Uterus (tissue), 4 donors: ENCODE measurements at places on chromosomes 1 and 21.

DNA sequence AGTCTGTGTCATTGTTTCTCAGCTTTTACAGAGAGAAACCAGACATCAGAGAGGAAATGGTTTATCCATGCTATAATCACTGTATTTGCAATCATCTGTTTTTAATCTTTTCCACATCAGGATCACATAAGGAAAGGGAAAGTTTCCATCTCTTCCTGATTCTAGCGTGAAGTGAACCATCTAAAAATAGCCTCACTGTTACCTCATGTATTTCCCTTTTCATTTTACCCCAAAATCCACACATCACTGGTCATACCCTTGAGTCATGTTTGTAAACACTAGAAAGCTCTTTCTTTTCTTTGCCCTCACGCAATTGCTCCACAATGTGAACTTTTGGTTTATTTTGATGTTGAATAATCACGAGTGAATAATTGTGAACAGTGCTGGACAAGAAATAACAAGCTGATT is 146.0 kb downstream of the PLA2G4A start:
- H3K36me3 ChIP-seq = no peaks in the 10 kb centered on the region
- no peak for DNase-seq
- H3K4me3 ChIP-seq = no peak overlapping the region
- peak overlapping the region; percentile 2 for H3K27ac ChIP-seq
- H3K27me3 ChIP-seq = no peaks in the 10 kb centered on the region

DNA sequence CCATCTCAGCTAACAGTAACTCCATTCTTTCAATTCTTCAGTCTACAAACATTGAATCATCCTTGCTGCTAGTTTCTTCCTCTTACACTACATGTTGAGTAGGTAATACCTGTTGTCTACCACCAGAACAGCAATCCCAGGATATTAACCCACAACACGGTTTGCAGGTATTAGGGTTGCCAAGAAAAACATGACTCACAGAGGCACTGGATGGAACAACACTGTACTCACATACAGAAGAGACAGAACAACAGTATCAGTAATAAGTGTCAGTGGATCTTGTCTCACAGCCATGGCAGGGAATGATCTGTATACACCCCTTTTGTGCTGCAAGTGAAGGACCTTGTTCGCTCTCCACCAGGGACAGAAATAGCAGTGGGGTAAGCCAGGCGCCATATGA is 212.1 kb downstream of the GPR52 start:
- H3K36me3 ChIP-seq = no peaks in the 10 kb centered on the region
- no peak overlapping the region for H3K27ac ChIP-seq
- no peaks in the 10 kb centered on the region for H3K4me1 ChIP-seq
- H3K27me3 ChIP-seq = no peaks in the 10 kb centered on the region
- no peak overlapping the region for H3K4me3 ChIP-seq

DNA sequence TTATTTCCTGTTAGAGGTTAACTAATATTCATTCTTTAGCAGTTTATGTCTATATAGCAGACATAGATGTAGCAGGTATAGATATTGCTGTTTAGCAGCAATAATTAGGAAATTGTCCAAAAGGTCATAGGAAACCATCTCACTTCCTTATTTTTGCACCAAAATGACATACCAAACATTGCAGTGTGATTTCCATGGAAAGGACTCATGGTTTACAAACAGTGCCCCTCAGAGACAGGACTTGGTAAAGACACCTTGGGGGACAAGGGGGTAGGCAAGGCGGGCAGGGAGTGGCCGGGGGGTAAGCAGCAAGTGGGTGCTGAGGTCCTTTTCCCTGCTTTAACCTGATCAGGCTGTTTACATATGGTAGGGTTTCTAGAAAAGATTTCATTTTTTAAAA is 30.5 kb downstream of the BATF3 start:
- no peak overlapping the region for H3K27ac ChIP-seq
- H3K4me1 ChIP-seq = no peaks in the 10 kb centered on the region
- H3K27me3 ChIP-seq = no peaks in the 10 kb centered on the region
- H3K36me3 ChIP-seq = no peaks in the 10 kb centered on the region

DNA sequence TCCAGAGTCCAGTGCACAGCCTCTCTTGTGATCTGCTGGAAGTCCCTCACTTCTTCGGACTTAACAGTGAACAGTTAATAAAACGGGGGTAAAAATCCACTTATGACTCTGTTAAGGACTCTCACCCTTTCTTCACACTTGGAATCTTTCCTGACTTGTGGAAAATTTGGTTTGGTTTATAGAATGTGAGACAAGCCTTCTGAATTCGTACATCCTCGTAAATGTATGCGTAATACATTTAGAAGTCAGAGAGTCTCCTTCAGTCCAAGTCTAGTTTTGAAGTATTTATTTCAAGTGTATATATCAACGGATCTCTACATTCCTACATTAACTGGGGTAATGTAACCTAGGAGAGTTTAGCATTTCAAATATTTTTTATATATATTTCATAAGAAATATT is 270.4 kb downstream of the KCNJ6 start:
- H3K4me1 ChIP-seq = no peaks in the 10 kb centered on the region
- no peak overlapping the region for H3K4me3 ChIP-seq
- peak overlapping the region; percentile 45 for H3K27ac ChIP-seq
- no peaks in the 10 kb centered on the region for H3K36me3 ChIP-seq

DNA sequence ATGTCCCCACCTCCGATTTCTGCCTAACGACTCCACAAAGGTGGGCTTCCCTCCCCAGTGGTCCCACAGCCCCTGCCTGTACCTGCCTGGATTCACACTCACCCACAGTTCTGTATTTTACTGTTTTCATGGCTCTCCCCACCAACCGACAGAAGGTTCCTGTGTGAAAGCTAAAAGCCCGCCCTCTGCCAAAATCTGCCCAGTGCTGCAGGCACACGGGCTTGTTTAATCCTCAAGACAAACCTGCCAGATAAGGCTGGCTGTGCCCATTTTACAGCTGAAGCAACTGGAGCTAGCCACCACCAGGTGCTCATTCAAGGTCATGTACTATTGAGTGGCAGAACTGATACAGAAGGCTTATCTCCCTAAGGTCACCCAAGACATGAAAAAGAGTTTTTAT is 114.5 kb downstream of the HIVEP3 start:
- no peak overlapping the region for H3K27ac ChIP-seq
- DNase-seq = no peak
- no peaks in the 10 kb centered on the region for H3K4me1 ChIP-seq
- no peaks in the 10 kb centered on the region for H3K36me3 ChIP-seq

- no peaks in the 10 kb centered on the region for H3K27me3 ChIP-seq
- no peaks in the 10 kb centered on the region for H3K36me3 ChIP-seq
- H3K4me1 ChIP-seq = no peaks in the 10 kb centered on the region
- DNase-seq = no peak
These were observed 78.6 kb upstream of the TLR5 start for GRCh38 chr1:223221686-223222085.

- H3K36me3 ChIP-seq = no peaks in the 10 kb centered on the region
- H3K4me1 ChIP-seq = no peaks in the 10 kb centered on the region
- no peak overlapping the region for H3K27ac ChIP-seq
These were observed 131.8 kb upstream of the PKN2 start for GRCh38 chr1:88552226-88552625.

DNA sequence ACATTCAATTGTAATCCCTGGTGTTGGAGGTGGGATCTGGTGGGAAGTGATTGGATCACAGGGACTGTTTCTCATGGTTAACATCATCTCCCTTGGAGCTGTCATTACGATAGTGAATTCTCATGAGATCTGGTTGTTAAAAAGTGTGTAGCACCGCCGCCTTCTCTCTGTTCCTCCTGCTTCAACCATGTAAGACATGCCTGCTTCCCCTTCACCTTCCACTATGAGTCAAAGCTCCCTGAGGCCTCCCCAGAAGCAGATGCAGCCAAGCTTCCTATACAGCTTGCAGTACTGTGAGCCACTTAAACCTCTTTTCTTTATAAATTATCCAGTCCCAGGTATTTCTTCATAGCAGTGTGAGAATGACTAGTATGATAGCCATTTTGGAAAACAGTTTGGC is 30.1 kb upstream of the TRIM62 start:
- H3K27ac ChIP-seq = no peak overlapping the region
- H3K27me3 ChIP-seq = no peaks in the 10 kb centered on the region
- no peak for DNase-seq
- no peaks in the 10 kb centered on the region for H3K4me1 ChIP-seq
- no peaks in the 10 kb centered on the region for H3K36me3 ChIP-seq
- no peak overlapping the region for H3K4me3 ChIP-seq

- DNase-seq = no peak
- no peak overlapping the region for H3K4me3 ChIP-seq
- no peak overlapping the region for H3K27ac ChIP-seq
- no peaks in the 10 kb centered on the region for H3K4me1 ChIP-seq
These were observed 256.8 kb downstream of the DISC1 start for GRCh38 chr1:231883382-231883781.

GRCh38 chr1:195897076-195897475 is 711.2 kb downstream of the KCNT2 start:
- no peak overlapping the region for H3K27ac ChIP-seq
- no peak overlapping the region for H3K4me3 ChIP-seq
- no peaks in the 10 kb centered on the region for H3K36me3 ChIP-seq
- no peaks in the 10 kb centered on the region for H3K27me3 ChIP-seq
- no peaks in the 10 kb centered on the region for H3K4me1 ChIP-seq
- no peak for DNase-seq

GRCh38 chr1:94819238-94819944 is 766 bp upstream of the SLC44A3 start:
- H3K27me3 ChIP-seq = no peaks in the 10 kb centered on the region
- no peaks in the 10 kb centered on the region for H3K36me3 ChIP-seq
- H3K27ac ChIP-seq = no peak overlapping the region
- H3K4me3 ChIP-seq = no peak overlapping the region

GRCh38 chr1:208933984-208934525 is 649.5 kb upstream of the CAMK1G start:
- H3K27ac ChIP-seq = no peak overlapping the region
- no peaks in the 10 kb centered on the region for H3K36me3 ChIP-seq
- no peak for DNase-seq
- no peak overlapping the region for H3K4me3 ChIP-seq
- H3K4me1 ChIP-seq = no peaks in the 10 kb centered on the region
- H3K27me3 ChIP-seq = no peaks in the 10 kb centered on the region

GRCh38 chr1:68000191-68000590 is 50.2 kb downstream of the DIRAS3 start:
- H3K4me3 ChIP-seq = no peak overlapping the region
- H3K36me3 ChIP-seq = no peaks in the 10 kb centered on the region
- H3K27me3 ChIP-seq = no peaks in the 10 kb centered on the region
- no peak overlapping the region for H3K27ac ChIP-seq
- no peaks in the 10 kb centered on the region for H3K4me1 ChIP-seq

- H3K27me3 ChIP-seq = no peaks in the 10 kb centered on the region
- no peak for DNase-seq
- H3K36me3 ChIP-seq = no peaks in the 10 kb centered on the region
- H3K4me3 ChIP-seq = no peak overlapping the region
- no peak overlapping the region for H3K27ac ChIP-seq
These were observed 236.9 kb downstream of the RPS6KC1 start for GRCh38 chr1:213287987-213288386.

DNA sequence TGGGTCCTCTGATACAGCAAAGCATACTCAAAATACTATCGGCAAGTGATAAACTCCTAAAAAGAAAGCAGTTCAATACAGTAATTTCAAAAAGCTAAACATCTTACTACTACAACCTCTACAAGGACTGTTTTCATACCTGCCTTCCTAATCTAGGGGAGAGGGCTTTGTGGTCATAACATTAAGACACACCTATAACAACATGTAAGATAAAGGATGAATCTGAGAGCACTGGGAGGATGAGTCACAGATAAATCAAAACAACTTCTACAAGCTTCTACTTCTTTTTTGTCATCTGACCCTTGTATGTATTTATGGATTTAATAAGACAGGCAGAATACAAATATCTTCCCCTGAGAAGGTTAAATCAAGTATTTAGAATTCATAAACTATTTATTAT is 40.0 kb downstream of the LTN1 start:
- H3K4me1 ChIP-seq = no peaks in the 10 kb centered on the region
- H3K27me3 ChIP-seq = no peaks in the 10 kb centered on the region
- H3K4me3 ChIP-seq = no peak overlapping the region
- no peaks in the 10 kb centered on the region for H3K36me3 ChIP-seq
- H3K27ac ChIP-seq = no peak overlapping the region
- DNase-seq = no peak

DNA sequence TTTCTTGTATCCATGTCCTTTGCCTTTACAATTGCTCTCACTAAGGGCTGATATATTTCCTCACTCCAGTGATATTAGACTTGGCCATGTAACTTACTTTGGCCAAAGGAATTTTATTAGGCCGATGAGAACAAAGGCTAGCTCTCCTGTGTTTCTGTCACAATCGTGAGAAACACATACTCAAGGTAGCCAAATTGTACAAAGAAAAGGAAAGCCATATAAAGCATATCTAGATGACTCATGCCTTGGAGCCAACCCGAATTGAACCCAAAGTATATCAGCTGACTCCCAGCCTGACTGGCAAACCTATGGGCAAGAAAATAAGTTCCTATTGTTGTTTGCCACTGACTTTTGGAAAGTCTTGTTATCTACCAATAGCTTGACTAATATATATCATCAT is 371.7 kb upstream of the LRRC7 start:
- no peaks in the 10 kb centered on the region for H3K4me1 ChIP-seq
- no peaks in the 10 kb centered on the region for H3K36me3 ChIP-seq
- H3K4me3 ChIP-seq = no peak overlapping the region
- H3K27me3 ChIP-seq = no peaks in the 10 kb centered on the region
- DNase-seq = no peak
- H3K27ac ChIP-seq = no peak overlapping the region

DNA sequence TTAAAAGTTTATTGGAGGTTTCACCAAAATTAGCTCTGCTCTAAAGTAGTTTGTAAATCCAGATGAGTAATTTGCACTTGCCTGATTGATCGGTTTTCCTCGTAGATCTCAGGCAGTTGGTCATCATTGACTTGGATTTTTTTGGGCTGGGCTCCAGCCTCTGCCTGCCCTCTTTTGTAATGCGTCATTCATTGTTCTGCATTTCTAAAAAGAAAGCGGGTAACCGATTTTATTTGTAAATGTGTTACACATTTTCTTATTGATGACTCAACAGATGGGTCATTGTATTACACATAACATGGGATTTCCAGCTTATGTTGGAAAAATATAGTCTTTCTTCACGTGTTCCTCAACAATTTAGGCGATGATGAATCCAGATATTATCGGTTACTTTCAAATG is 5.5 kb downstream of the ETS2 start:
- no peak overlapping the region for H3K4me3 ChIP-seq
- H3K36me3 ChIP-seq = no peaks in the 10 kb centered on the region
- H3K4me1 ChIP-seq = no peaks in the 10 kb centered on the region
- H3K27me3 ChIP-seq = no peaks in the 10 kb centered on the region
- DNase-seq = no peak

GRCh38 chr1:116768416-116769103 is 14.3 kb downstream of the CD2 start:
- no peaks in the 10 kb centered on the region for H3K27me3 ChIP-seq
- no peak overlapping the region for H3K4me3 ChIP-seq
- no peaks in the 10 kb centered on the region for H3K4me1 ChIP-seq
- no peak overlapping the region for H3K27ac ChIP-seq
- no peak for DNase-seq

- H3K36me3 ChIP-seq = no peaks in the 10 kb centered on the region
- no peak for DNase-seq
- no peak overlapping the region for H3K4me3 ChIP-seq
- H3K4me1 ChIP-seq = no peaks in the 10 kb centered on the region
- H3K27ac ChIP-seq = no peak overlapping the region
These were observed 24.7 kb downstream of the LYST start for GRCh38 chr1:235841938-235842545.
